NCI-H1436 treated with DMSO at 0.1 percent for 48 hours (cell line): ENCODE measurements at places on chromosomes 7 and 10.

- no peak for DNase-seq
Observed at GRCh38 chr7:35523292-35523691, 171.6 kb downstream of the HERPUD2 start.

DNA sequence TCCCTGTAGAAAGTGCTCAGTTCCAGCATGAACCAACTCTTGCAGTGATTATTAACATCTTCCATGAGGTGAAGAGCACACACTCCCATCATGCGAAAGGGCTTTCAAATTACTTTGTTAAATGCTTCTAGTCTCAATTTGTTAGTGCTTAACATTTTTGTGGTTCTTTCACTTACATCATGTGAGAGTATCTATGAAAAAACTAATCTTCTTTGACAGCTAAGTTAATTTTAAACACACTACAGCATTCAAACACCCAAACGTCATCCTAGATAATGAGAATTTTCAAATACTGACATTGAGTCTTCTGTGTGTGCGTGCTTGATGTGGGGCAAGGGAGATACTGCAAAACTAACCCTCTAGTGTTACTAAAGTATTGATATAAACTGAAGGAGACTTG is 84.8 kb downstream of the ETV1 start:
- DNase-seq: no peak

GRCh38 chr10:57657164-57657765 is 610.4 kb downstream of the IPMK start:
- no peak for DNase-seq

DNA sequence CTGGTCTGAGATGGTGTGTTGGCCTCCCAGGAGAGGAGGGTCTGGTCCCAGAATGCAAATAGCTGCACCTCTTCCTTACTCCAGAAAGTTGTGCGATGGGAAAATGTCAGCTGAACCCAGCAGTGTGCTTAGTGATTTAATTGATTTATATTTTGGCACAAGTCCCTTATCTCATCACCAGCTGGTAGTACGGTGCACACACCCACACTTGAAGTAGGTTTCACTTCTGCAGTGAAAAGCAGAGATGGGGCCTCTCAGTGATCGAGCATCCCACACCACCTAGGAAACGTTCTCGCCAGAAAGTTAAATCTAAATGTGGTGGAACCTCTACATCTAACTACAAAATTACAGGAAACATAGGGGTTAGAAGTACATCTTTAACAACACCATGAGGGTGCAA is 80.4 kb downstream of the UBE3C start:
- DNase-seq: no peak

- no peak for DNase-seq
Observed at GRCh38 chr7:45574416-45574668, 174 bp downstream of the ADCY1 start.
